ENCODE measurements at places on chromosomes 11 and 22.

DNA sequence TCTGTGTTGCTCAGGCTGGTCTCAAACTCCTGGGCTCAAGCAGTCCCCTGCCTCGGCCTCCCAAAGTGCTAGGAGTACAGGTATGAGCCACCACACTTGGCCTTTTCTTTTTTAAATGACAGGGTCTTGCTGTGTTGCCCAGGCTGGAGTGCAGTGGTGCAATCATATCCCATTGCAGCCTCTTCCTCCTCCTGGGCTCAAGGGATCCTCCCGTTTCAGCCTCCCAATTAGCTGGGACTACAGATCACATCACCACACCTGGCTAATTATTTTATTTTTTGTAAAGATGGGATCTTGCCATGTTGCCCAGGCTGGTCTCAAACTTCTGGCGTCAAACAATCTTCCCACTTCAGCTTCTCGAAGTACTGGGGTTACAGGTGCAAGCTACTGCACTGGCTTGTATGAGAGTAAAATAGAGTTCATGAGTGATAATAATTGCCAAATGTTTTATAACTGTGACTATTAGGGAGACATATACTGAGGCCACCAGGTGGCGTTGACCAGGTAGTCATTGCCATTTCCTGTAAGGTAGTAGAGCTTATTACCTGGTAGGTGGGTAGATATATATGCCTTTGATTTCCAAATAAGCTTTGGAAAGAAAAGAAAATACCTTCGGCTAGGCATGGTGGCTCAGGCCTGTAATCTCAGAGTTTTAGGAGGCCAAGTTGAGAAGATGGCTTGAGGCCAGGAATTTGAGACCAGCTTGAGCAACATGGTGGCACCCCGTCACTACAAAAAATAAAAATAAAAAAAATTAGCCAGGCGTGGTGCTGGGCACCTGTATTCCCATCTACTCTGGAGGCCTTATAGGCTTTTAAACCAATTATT lies 5.4 kb downstream of the FDX1 start:
- peak; percentile 55 for DNase-seq

GRCh38 chr11:36265793-36266628 lies 23.2 kb downstream of the COMMD9 start:
- DNase-seq, result peak; percentile 36

GRCh38 chr11:128057786-128058395 lies 529.5 kb downstream of the ETS1 start:
- no peak for DNase-seq

DNA sequence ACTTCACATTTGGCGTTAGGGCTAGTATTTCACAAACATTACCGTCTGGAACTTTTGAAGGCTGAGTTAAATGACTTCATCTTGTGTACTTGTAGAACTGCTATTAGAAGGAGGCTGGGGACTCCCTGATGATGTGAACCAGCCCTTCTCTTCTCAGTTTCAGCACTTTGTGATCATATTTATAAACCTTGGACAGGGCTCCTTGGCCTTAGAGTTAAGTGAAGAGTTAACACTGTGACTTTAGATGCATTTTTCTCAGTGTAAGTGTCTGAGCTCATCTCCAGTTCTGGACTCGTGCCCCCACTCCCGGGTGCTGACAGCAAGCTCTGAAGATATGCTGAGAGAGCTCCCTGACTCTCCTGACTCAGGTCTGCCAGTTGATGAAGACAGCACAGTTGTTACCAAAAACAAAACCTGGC lies 8.4 kb downstream of the MIAT start:
- DNase-seq, result no peak

- DNase-seq, result no peak
Measured at GRCh38 chr11:111966678-111967077, 29.5 kb downstream of the DIXDC1 start.

GRCh38 chr22:19664406-19664805 lies 49.9 kb upstream of the SEPTIN5 start:
- no peak for DNase-seq

DNA sequence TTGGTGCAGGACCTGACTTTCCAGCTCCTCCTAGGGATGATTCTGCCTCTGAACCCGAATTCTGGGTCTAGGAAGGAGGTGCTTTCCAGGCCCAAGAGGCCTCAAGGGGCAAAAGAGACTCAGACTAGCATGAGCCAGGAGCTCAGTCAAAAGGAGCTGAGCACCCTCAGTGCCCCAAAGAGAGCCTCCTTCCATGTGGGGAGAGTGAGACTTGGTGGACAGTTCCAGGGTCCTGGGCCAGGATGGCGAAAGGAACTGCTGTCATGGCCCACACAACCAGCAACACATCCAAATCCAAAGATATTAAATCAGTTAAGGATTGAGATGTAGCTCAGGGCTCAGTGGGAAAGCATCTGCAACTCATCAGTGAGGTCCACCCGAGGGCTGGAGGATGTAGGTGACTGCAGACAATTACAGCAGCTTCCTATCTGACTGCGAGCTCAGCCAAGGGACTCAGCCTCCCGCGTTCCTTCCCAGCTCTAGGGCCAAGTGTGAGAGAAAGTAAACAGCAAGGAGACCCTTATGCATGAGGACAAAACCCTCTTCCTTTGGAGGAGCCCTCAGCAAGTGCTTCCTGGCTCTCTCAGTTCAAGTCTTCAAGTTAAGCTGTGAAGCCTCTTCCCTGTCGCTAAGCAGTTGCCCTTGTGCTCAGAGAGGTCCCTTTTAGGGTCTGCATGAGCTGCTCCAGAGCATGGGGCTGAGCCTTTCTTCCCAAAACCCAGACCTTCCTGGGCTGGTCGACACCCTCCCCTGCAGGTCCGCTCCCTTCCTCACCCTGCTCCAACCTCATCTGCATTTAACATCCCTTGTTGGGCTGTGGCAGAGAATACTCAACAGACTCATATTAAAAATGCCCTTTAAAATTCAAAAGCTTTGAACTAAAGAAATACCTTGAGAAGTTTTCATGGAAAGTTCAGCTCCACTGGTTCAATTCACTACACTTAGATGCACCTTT lies 35.8 kb downstream of the C11orf58 start:
- no peak for DNase-seq

DNA sequence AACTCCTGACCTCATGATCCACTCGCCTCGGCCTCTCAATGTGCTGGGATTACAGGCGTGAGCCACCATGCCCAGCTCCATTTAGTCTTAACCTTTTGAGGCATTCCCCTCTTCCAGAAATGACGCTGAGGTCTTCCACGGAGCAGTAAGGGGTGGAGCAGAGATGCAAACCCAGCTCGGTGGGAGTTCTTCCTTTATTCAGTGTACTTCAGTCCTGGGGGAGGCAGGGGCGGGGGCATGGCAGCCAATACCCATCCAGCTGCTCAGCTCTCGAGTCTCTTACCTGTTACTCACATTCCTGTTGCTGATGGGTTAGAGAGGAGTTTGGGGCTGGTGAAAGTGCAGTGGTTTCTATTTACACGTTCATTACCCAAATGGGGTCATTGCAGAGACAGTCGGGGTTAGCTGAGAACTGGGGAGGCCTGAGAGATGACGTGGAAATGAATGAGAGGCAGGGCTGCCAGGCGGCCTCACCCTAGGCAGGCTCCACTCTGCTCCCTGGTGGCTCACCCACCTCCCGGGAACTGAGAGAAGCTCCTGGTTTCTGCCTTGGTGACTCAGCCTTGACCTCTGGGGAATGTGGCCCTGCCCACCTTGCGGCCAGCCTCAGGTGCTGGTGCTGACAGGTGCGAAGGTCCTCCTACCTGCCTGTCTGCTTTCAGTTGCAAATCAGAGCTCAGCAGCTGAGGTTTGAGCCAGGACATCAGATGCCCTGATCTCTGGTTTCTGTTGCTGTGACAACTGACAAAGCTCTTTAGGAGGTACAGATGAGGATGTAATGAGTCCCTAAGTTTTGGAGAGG lies 13.4 kb upstream of the ST14 start:
- DNase-seq, result peak; percentile 99

All from SW480 (cell line).